NCI-H460 (cell line): ENCODE measurements at places on chromosomes 1 and 21.

- no peak for DNase-seq
Observed at GRCh38 chr21:40054403-40054802, 187.2 kb downstream of the PCP4 start.

DNA sequence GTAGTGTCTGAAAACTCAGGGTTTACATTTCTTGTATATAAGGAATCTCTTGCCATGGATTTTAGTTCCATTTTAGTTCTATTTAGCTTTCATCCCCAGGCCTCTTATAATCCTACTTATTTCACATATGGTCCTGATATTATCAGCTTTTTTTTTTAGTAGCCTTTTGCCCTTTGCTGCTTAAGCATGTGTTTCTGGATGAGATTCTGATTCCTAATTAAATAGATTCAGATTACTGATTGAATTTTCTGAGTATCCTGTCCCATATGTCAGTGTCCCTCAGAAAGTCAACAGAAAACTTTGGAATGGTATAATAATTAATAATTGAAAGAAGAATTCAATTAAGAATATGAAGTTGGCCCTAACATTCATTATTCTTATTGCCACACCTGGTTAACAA, 134.7 kb upstream of the HOOK1 start:
- DNase-seq, result no peak

DNA sequence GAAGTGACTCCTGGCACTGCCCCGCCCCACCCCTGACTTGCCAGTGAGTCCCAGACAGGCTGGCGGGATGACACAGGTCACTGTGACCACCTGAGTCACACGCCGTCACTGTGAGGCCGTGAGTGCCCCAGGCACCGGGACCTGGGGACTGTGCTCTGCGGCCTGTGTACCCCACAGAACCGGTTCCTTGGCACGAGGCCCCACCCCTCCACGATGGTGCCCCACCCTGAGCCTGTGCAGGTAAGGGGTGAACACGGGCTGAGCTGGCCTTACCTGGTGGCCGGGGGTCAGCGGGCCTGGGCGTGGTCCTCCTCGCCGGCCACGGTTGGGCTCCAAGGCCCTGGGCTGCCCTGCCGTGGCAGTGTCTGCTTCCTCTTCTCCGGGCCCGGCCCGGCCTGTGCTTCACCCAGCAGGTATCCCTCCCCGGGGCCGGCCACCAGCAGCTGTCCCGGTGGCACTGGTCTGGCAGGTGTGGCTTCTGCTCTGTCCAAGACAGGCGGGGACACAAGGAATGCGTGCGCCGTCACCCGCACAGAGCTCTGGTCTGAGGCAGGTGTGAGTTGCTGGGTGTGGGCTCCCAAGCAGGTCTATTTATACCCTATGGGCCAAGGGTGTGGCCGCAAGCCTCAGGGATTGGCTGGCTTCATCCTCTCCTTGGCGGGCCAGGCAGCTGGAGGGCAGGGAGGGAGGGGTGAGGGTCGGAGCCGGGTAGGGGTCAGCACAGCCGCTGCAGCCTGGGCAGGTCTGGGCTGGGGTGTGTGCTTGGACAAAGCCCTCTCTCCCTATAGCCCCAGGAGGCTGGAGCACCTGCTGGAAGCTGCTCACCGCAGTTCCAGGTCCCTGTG, at the start of gene RNF223:
RNF223 (minus strand) TSS at position 564 of the 845 bp plus-strand sequence. CDS start 1,740 bp downstream, outside the sequence.
- DNase-seq, result no peak

- DNase-seq, result no peak
Observed at GRCh38 chr21:42061195-42061985, 9.7 kb upstream of the UMODL1 start.

- no peak for DNase-seq
Observed at GRCh38 chr1:32892368-32893197, 6.3 kb downstream of the HPCA start.

- no peak for DNase-seq
Observed at GRCh38 chr1:22104865-22105437, 37.9 kb downstream of the WNT4 start.

- DNase-seq, result no peak
Observed at GRCh38 chr21:24955275-24955961, 651.9 kb downstream of the MRPL39 start.

DNA sequence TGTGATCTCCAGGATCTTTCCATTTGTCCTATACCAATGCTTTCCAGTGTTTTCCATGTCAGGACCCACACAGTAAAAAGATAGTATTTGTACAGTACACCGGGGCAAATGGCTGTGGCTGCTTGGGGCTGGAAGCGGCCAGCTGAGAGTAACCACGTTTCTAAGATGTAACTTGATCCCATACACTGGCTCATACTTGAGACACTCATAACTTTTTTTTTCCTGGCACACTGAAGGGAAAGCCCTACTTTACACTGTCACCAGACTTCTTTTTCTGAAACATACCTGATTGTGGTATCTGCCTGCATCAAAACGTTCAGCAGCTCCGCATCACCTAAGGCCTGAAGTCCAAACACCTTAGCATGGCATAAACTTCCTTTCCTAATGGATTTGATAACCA, 21.6 kb downstream of the VPS13D start:
- DNase-seq, result no peak

- DNase-seq, result peak; percentile 26
Observed at GRCh38 chr1:167221126-167221737, 546 bp downstream of the POU2F1 start.

DNA sequence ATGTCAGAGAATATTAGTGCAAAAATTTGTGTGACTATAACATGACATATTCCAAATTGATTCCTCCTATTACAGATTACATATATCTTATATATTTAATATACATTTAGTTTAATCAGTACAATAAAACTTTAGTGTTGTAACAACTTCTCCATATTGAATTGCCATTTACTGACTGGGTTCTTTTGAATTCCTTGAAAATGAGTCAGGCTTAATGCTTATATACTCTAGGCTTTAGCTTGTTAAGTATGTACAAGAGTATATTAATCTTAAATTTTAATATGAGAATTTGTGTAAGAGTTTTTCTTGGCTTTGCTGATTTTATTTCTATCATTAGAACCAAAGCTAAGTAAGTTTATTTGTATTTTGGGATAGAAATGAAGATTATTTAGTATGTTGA, 40.3 kb downstream of the XPR1 start:
- no peak for DNase-seq

DNA sequence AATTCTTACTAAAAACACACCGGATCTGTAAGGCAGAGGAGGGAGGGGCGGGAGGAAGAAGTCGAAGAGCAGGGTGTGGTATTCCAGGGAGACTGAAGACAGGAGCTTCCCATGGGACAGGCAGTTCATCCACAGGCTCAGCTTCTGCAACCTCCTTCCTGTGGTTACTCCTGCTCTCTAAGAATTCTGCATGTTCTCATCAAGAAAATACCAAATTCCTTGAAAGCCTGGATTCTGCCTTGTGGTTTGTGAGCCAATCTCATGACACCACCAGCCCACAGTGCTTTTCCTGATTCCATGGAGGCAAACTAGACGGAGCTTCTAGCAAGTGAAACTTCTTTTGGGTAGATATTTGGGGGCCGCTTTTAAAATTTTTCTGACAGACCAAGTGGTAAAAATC, 1.1 kb upstream of the ST6GALNAC3 start:
- no peak for DNase-seq

GRCh38 chr1:1625824-1626206, 6.2 kb upstream of the MMP23B start:
- no peak for DNase-seq

GRCh38 chr1:241286486-241286885, 70.5 kb downstream of the RGS7 start:
- DNase-seq, result no peak
